Activated CD4-positive, alpha-beta T cell treated with anti-CD3 and anti-CD28 coated beads, Interleukin-2, amount 10 ng/mL, durations not matched to agents 7 days and 5 days (primary cell): ENCODE measurements at places on chromosomes 1 and 21. TPM values are rescaled to one million over a fixed set of nuclear protein-coding genes. Genes with fewer than 3 reads are reported as not detected.

The NUP210L gene
- total RNA-seq, result 0.04 TPM

The VAV3 gene
- total RNA-seq, result 1.2 TPM

The CIART gene
- 2.1 TPM for total RNA-seq

The RPE65 gene
- not detected for total RNA-seq

The OVAAL gene
- total RNA-seq, result not detected

The LRRC71 gene
- not detected for total RNA-seq

The OR10K1 gene
- not detected for total RNA-seq

The PLPP3 gene
- not detected for total RNA-seq

The KLHDC7A gene
- total RNA-seq, result not detected

DNA sequence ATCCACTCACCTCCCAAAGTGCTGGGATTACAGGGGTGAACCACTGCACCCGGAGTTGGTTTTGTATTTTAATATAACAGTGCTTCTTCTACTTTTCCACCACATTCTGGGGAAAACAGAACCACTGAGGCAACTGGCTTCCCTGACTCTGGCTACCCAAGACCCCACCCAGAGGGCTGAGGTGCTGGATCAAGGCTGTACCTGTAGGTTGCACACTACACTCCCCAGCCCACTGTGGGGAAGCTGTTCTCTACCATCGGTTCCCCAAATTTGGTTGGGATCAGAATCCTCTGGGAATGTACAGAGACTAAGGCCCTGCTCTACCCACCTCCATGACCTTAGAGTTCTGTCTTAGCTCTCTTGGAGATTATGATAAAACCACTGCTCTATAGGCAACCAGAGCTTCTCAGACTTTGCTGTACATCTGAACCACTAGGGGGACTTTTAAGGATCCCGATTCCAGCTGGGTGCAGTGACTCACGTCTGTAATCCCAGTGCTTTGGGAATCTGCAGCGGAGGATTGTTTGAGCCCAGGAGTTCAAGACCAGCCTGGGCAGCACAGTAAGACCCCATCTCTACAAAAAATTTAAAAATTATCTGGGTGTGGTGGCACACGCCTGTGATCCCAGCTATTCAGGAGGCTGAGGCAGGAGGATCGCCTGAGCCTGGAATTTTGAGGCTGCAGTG lies 51.6 kb downstream of the GNG4 start:
- no peak overlapping the region for H3K27ac ChIP-seq
- no peaks in the 10 kb centered on the region for H3K36me3 ChIP-seq
- DNase-seq, result no peak
- H3K27me3 ChIP-seq, result peaks cover 10% of the 10 kb centered on the region
- H3K4me3 ChIP-seq, result no peak overlapping the region

GRCh38 chr21:46248422-46248782 lies 19.8 kb upstream of the LSS start:
- peak overlapping the region; percentile 75 for H3K27ac ChIP-seq
- peaks cover 59% of the 10 kb centered on the region for H3K36me3 ChIP-seq
- peaks cover 21% of the 10 kb centered on the region for H3K4me1 ChIP-seq
- no peaks in the 10 kb centered on the region for H3K27me3 ChIP-seq
- H3K4me3 ChIP-seq, result no peak overlapping the region

- H3K36me3 ChIP-seq, result peaks cover 85% of the 10 kb centered on the region
- no peaks in the 10 kb centered on the region for H3K27me3 ChIP-seq
- H3K27ac ChIP-seq, result peak overlapping the region; percentile 99
- peak; percentile 82 for DNase-seq
Observed at GRCh38 chr1:101239095-101240040, 2.5 kb downstream of the S1PR1 start.

GRCh38 chr1:24101796-24102586 lies 9.9 kb downstream of the MYOM3 start:
- no peak overlapping the region for H3K4me3 ChIP-seq
- H3K27me3 ChIP-seq, result no peaks in the 10 kb centered on the region
- H3K27ac ChIP-seq, result no peak overlapping the region

DNA sequence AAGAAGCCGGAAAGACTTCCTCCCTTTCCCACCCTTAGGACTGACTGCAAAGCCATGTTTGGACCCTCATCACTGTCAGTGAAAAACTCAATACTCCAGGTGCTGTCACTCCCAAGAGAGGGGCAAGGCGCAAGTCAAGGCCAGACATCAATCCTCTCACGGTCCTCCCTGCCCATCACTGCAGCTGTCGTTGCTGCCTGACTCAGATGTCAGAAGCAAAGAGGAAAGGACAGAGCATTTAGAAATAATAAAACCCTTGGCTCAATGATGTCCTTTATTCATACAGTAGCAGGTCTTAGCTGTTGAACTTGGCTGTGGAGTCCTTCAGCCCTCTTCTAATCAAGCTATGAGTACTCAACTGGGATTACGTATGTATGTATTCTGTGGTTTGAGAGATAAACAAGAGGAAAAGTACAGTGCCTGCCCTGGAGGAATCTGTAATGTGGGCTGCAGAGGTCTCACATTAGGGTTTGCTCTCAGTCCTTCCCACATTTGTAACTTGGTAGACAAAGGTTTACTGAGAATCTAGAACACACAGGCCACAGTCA lies 13.5 kb downstream of the SUSD4 start:
- H3K27me3 ChIP-seq, result no peaks in the 10 kb centered on the region
- H3K27ac ChIP-seq, result no peak overlapping the region
- no peak for DNase-seq
- no peak overlapping the region for H3K4me3 ChIP-seq
- no peaks in the 10 kb centered on the region for H3K36me3 ChIP-seq
- no peaks in the 10 kb centered on the region for H3K4me1 ChIP-seq

DNA sequence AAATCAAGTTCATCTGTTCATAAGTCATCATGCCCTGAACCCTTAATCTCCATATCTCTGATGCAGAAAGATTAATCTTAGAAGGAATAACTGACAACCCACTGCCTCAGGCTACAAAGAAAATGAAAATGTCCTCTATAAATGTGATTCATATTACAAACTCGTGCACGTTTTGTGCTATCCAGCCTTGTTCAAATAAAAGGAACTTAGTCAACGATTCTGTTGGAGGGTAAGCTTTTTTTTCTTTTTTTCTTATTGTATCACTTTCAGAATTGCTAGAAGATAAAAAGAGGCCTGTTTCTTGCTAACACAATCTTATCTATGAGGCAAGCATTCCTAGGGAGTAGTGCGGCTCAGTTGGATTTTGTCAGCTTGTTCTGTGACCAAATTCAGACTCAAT lies 228.4 kb downstream of the TM2D1 start:
- H3K27ac ChIP-seq, result no peak overlapping the region
- peaks cover 2% of the 10 kb centered on the region for H3K27me3 ChIP-seq
- no peak for DNase-seq
- no peaks in the 10 kb centered on the region for H3K36me3 ChIP-seq
- no peaks in the 10 kb centered on the region for H3K4me1 ChIP-seq
- H3K4me3 ChIP-seq, result no peak overlapping the region

DNA sequence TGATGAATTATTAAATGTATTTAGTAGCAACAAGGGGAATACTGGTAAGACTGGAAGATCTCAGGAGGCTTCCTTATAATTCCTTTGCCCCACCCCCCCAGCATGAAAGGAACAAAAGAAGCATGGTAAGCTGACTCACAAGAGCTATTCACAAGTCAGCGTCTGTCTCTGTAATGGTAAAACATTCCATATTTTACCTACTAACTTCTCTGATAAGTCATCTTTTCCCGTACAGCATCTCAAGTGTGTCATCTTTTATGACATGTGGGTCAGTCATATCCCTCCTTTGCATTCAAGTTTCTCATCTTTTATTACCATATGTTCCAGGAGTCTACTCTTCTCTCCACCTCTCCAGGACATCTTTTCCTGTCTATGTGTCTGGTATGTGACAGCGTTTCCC lies 241.3 kb downstream of the PLA2G4A start:
- peaks cover 3% of the 10 kb centered on the region for H3K4me1 ChIP-seq
- H3K27me3 ChIP-seq, result no peaks in the 10 kb centered on the region
- no peak for DNase-seq

DNA sequence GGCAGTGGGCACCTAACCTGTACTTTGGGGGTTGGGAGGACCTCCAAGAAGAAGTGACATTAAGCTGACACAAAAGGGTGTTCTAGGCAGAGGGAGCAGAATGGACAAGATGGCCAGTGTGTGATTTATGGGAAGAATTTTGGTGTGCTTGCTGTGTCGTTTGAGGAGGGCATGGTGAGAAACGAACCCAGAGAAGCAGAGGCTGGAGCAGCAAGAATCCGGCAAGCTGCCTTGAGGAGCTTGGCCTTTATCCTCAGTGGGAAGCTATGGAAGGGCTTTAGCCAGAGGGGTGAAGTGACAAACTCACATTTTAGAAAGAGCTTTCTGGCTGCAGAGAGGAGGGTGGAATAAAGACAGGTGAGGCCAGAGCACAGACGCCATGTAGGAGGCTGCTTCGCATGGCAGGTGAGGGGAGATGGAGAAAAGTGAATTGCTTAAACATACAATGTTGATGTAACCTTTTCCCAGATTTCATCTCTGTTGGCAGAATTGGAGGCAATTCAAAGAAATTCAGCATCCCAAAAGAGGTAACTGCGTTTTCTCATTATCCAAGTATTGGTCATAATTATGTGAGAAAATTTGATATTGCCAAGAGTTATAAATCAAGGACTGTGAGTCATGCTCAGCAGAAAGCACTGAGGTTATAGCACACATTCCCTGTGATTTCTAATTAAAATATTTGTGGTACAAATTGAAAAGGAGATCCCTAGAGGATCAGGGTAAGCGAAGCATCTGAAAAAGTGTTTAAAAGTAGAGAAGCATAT lies 26.5 kb downstream of the TRIM45 start:
- no peak overlapping the region for H3K4me3 ChIP-seq
- no peaks in the 10 kb centered on the region for H3K27me3 ChIP-seq
- peaks cover 78% of the 10 kb centered on the region for H3K36me3 ChIP-seq
- H3K27ac ChIP-seq, result no peak overlapping the region
- peaks cover 23% of the 10 kb centered on the region for H3K4me1 ChIP-seq

DNA sequence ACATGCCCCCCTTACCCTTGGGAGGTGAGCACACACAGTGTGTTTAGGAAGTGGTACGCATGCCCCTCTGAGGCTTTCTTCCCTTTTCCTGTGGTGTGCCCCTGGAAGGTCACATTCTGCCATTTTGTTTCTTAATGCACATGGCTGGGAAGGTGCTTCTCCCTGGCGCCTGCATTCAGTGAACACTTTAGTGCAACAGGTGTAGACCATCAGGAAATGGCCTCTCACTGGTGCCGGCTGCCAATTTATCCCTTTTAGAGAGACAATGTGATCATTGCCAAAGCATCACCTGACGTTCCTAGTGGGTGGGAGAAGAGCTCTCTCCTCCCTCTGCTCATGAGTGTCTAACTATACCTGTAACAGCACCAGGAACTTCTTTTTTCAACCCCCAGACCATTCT lies 51.8 kb upstream of the PDE9A start:
- peaks cover 5% of the 10 kb centered on the region for H3K27me3 ChIP-seq

GRCh38 chr1:155950829-155951228 lies 9.4 kb downstream of the RXFP4 start:
- no peak for DNase-seq
- peaks cover 63% of the 10 kb centered on the region for H3K36me3 ChIP-seq
- no peak overlapping the region for H3K27ac ChIP-seq
- H3K27me3 ChIP-seq, result no peaks in the 10 kb centered on the region
- peaks cover 25% of the 10 kb centered on the region for H3K4me1 ChIP-seq
- H3K4me3 ChIP-seq, result no peak overlapping the region

- no peak overlapping the region for H3K4me3 ChIP-seq
- H3K27ac ChIP-seq, result peak overlapping the region; percentile 66
- peaks cover 6% of the 10 kb centered on the region for H3K36me3 ChIP-seq
- no peaks in the 10 kb centered on the region for H3K27me3 ChIP-seq
- no peak for DNase-seq
Observed at GRCh38 chr1:52674497-52675384, 23.4 kb downstream of the COA7 start.

DNA sequence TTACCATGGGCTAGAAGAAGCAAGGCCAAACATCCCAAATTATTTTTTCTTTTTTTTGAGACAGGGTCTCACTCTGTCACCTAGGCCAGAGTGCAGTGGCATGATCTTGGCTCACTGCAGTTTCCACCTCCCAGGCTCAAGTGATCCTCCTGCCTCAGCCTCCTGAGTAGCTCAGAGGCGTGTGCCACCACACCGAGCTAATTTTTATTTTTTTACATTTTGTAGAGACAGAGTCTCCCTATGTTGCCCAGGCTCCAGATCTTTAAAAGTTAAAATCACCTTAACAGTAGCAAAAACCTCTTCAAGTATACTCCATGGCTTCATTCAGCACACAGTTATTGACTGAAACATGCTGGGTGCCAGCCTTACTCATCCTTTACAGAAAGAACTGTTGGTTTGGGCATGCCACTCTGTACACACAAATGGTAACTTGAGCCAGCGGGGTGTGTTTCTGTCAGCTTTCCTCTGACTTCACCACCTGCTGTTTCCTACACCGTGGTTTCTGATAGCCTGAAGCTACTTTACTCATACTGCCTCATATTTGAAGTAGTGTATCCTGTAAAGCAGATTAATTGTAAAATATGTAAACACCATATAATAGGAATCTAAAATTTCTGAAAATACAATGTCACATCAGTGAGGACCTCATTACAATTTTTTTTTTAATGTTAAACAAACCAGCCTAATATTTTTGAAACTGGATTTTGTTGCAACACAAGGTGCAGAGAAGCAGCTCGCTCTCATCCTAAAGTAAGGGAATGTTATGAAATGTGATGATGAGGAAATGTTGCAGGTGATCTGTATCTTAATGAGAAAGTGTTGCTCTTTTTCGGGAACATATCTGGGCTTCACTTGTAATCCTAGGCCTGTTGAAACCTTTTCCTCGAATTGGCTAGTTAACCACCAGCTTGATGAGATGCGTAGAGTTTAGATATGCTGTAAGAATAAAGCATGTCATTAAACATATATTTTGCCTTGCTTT lies 113.9 kb downstream of the ATP5PO start:
- no peak for DNase-seq
- no peaks in the 10 kb centered on the region for H3K27me3 ChIP-seq
- H3K4me3 ChIP-seq, result no peak overlapping the region
- no peak overlapping the region for H3K27ac ChIP-seq
